Endodermal cell (in vitro differentiated cells): ENCODE measurements at places on chromosomes 5 and 9. TPM values are rescaled to one million over a fixed set of nuclear protein-coding genes. Genes with fewer than 3 reads are reported as not detected.

The FBP2 gene
- total RNA-seq: not detected in 2 replicates

The INSYN2B gene
- total RNA-seq: not detected in 3 replicates

The ARID3C gene
- 0.63 to 1.1 TPM (median 0.80 TPM) in 3 replicates for total RNA-seq

The SLCO6A1 gene
- 1.8 and 3.1 TPM in 2 replicates for total RNA-seq

The TSSK1B gene
- 0.19 TPM in 1 of 3 replicates, not detected in the others for total RNA-seq

The TAF11L11 gene
- not detected in 3 replicates for total RNA-seq

The UGT3A1 gene
- total RNA-seq: 10.3 to 11.8 TPM (median 10.6 TPM) in 3 replicates

The SUSD3 gene
- 4.6 and 5.1 TPM in 2 replicates for total RNA-seq

The PCDHGA4 gene
- 4.0 and 5.0 TPM in 2 replicates for total RNA-seq

The ENTREP1 gene
- total RNA-seq: 23.9 and 25.8 TPM in 2 replicates

The MYMK gene
- not detected in 2 replicates for total RNA-seq
